ENCODE measurements at places on chromosomes 16 and 17. TPM values are rescaled to one million over a fixed set of nuclear protein-coding genes. Genes with fewer than 3 reads are reported as not detected.

CD300E gene
- not detected for total RNA-seq

ENPP7 gene
- not detected for total RNA-seq

ZNF205 gene
- 11.8 TPM for total RNA-seq

CLEC19A gene
- not detected for total RNA-seq

C17orf67 gene
- 0.71 TPM for total RNA-seq

CD300LB gene
- total RNA-seq: not detected

TERB1 gene
- total RNA-seq: 0.09 TPM

SPATA32 gene
- 0.09 TPM for total RNA-seq

Measured in smooth muscle cell of bladder (primary cell).